ENCODE measurements at places on chromosomes 1 and 21. TPM values are rescaled to one million over a fixed set of nuclear protein-coding genes. Genes with fewer than 3 reads are reported as not detected.

The BARHL2 gene
- total RNA-seq, result not detected

The CFAP141 gene
- not detected for total RNA-seq

The ADCY10 gene
- not detected for total RNA-seq

The KRTAP12-4 gene
- not detected for total RNA-seq

- H3K36me3 ChIP-seq, result no peaks in the 10 kb centered on the region
- peaks cover 2% of the 10 kb centered on the region for H3K27me3 ChIP-seq
- H3K27ac ChIP-seq, result no peak overlapping the region
- no peak for DNase-seq
These were observed 41.9 kb upstream of the EPS8L3 start for GRCh38 chr1:109805486-109806165.

DNA sequence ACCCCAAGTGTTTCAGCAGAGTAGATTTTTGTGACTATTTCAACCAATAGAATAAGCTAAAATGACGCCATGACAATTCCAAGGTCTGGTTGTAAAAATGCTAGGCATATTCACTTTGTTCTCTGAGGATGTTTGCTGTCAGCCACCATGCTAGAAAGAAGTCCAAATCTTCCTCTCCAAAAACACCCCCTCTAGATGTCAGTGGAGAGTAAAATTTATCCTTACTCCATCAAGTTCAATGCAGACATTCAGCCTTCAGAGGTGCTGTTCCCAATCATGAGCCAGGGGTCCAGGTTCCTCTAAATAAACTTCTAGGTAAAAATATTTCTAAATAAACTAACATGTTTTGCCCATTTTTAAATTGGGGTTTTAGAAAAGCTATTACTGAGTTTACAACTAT, 395.4 kb upstream of the ADAMTS5 start:
- H3K27me3 ChIP-seq, result no peaks in the 10 kb centered on the region
- H3K36me3 ChIP-seq, result no peaks in the 10 kb centered on the region
- H3K4me1 ChIP-seq, result peaks cover 4% of the 10 kb centered on the region
- no peak for DNase-seq

GRCh38 chr1:111894497-111894896, 95.0 kb downstream of the KCND3 start:
- no peaks in the 10 kb centered on the region for H3K4me1 ChIP-seq
- no peaks in the 10 kb centered on the region for H3K27me3 ChIP-seq
- no peak overlapping the region for H3K27ac ChIP-seq
- no peak overlapping the region for H3K4me3 ChIP-seq
- DNase-seq, result no peak

GRCh38 chr1:15830258-15830657, 17.2 kb upstream of the SPEN start:
- H3K36me3 ChIP-seq, result no peaks in the 10 kb centered on the region
- H3K27me3 ChIP-seq, result no peaks in the 10 kb centered on the region
- H3K27ac ChIP-seq, result no peak overlapping the region
- H3K4me3 ChIP-seq, result no peak overlapping the region

- H3K4me1 ChIP-seq, result no peaks in the 10 kb centered on the region
- H3K27ac ChIP-seq, result no peak overlapping the region
- H3K4me3 ChIP-seq, result no peak overlapping the region
- no peaks in the 10 kb centered on the region for H3K36me3 ChIP-seq
- H3K27me3 ChIP-seq, result no peaks in the 10 kb centered on the region
These were observed 99.7 kb downstream of the NOS1AP start for GRCh38 chr1:162169031-162169790.

DNA sequence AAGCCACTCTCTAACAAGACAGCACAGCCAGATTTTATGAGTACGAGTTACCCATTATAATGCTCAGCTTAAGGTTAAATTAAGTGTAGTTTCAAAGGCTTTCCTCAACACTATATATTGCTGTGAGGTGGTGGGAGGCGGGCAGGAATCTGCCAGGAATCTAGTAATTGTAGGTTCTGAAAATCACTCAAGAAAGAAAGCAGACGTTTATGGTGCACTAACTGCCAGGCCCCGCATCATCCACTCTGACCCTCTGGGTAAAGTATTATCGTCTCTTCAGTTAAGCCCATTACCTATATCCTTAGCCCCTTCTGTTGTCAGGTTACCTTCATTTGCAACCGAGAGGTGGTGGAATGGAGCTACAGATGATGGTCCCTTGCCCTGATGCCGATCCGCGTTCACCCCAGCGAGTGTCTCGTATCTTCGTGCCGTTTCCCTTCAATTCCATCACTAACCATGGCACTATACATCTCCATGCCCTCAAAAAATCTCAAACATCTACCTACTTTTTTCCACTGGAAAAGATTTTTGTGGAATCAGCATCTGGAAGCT, 12.4 kb downstream of the HMGN1 start:
- peaks cover 3% of the 10 kb centered on the region for H3K4me1 ChIP-seq
- no peak overlapping the region for H3K4me3 ChIP-seq
- no peak for DNase-seq
- H3K27ac ChIP-seq, result no peak overlapping the region

Data from ovary (tissue), 10 donors.